ELR (cell line): ENCODE measurements at places on chromosomes 12 and 14.
A peak's percentile ranks its signal among the peaks of the same experiment; 100 is the strongest.

- DNase-seq: peak; percentile 49
Measured at GRCh38 chr14:69260190-69260860, 367 bp downstream of the GALNT16 start.

- DNase-seq: no peak
Measured at GRCh38 chr12:88228720-88229119, 86.6 kb downstream of the TMTC3 start.

DNA sequence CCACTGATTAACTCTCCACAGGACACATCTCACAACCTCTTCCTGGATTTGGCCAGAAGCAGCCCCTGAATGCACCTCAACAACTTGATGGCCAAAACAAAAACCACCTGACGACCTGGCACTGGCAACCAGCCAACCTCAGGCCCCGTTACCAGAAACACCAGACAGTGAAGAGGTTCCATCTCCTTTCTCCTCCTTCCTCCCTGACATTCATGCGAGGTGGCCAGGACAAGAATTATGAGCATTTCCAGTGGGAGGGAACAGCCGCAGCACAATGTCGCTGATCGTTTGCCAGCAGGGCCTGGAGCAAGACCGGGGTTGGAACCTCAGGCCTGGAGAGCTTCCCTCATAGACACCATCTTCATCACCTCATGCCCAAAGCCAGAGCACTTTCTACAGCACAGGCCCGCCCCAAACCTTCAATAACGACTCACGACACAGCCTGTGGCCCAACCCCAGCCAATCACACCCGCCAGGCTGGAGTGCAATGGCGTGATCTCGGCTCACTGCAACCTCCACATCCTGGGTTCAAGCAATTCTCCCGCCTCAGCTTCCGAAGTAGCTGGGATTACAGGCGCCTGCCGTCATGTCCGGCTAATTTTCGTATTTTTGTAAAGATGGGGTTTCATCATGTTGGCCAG lies 48.7 kb downstream of the CCDC88C start:
- no peak for DNase-seq

GRCh38 chr14:74038020-74038859 lies 19.1 kb downstream of the BBOF1 start:
- DNase-seq: peak; percentile 68

- DNase-seq: no peak
Measured at GRCh38 chr12:2640281-2640680, 154.5 kb upstream of the FKBP4 start.

DNA sequence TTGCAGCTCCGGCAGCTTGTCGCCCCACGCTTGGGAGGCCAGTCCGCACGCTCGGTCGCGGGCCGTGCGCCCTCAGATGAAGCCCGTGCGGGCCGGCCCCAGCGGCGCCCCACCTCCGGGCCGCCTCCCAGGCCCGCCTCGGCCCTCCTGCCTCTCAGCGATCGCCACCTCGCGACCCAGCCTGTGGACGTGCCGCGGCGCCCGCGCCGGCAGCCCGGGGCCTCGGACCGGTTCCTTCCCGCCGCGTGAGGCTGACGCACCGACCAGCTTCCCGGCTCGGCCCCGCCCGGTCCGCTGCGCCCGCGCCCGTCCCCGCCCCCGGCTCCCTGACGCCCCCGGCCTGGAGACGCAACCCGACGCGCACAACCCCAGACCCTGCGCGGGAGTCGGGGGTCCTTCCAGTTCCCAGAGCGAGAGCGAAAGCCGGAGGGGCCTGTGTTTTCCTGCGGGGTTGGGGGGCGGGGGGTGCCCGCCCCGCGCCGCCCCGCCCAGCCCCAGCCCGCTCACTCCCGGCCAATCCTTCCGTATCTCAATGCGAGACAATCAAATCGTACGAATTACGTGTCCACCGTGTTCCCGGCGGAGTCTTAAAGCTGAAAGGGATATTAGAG lies at the start of gene ERO1A:
ERO1A (minus strand) TSS at position 78 of the 611 bp plus-strand sequence; CDS start at position 1, 77 bp downstream.
- DNase-seq: peak; percentile 90

GRCh38 chr12:15823360-15824128 lies 34.4 kb upstream of the EPS8 start:
- no peak for DNase-seq

GRCh38 chr14:94337274-94337673 lies 14.1 kb upstream of the SERPINA6 start:
- peak; percentile 70 for DNase-seq

- peak; percentile 49 for DNase-seq
Measured at GRCh38 chr14:74425525-74426201, 347 bp downstream of the SYNDIG1L start.

DNA sequence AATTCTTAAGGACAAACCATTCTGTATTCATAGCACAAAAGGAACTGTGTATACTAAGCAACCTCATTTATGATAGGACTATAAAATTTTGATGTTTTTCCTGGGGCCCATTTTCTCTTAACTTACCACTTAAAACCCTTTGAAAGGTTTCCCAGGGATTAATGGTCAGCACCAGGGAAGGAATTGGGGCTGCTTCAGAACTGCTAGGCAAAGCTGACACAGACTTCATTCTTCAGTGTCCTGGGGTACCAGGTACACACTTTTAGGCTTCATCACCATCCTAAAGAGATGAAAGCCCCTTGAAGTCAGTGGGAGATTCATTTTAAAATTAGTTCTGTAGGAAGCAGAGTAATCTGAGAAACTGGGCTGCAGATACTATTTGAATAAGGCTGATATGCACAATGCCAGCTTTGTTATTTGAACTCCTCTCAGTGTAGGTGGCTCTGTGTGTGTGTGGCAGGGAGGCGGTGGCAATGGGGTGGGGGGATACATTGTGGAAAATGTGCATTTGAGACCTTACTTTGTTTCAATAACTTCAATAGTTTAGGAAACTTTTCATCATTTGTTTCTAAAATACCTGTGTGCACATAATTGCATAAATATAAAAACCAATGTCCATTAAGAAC lies 329.3 kb upstream of the DCN start:
- no peak for DNase-seq

GRCh38 chr12:56317675-56318074 lies 1.9 kb upstream of the CNPY2 start:
- DNase-seq: no peak

DNA sequence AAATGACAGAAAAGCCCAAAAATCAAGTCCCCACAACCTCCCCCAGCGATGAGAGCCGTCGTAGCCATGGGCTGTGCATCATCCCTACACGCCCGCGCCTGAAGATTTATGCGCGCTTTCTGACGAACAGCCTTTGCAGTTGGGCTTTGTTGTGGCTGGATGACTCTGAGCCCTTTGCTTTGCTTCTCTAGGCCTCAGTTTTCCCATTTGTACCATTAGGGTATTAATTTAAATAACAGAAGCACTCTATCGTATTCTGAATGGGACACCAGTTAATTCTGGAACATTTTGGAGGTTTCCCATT lies 24.2 kb downstream of the SFSWAP start:
- no peak for DNase-seq

DNA sequence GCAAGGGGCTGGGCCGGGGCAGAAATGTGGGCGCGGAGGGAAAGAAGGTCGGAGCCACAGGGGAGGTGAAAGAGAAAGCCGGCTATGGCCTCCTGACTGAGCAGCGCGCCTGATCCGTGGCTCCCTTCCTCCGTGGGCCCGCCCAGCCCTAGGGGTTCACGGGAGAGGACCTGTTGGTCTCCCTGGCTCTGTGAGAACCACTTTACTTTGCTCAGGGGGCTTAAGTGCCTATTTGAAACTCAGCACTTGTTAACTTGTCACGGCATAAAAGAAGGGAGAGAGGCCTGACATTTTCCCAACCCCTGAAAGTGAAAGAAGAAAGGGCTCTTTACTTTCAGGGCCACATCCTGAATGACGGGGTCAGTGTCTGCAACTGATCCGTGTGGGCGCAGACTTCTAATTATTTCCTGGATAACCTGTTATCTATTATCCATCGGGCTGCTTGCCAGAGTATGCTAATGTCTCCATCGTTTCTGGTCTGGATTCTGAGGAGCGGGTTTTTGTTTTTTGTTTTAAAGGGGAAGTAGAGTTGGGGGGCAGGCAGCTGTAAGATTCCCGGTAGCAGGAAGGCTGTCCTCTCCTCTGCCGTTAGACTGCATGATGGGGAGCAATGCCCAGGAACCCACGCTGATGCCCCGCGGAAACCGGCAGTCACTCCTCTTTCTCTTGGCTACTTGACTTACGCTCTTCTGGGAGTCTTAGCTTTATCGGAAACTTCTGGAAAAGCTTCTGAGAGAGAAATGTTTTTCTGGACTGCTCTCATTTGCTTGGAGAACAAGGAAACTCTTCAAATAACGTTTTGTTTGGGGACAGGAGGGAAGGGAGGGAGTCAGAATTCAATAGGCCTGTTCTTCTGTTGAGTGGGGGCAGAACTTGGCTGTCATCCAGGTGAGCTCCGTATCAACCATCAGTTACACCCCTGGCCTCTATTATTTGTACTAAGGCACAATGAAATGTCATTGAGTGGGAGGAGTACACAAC lies 127.7 kb upstream of the MAX start:
- peak; percentile 65 for DNase-seq

- no peak for DNase-seq
Measured at GRCh38 chr14:50821510-50822464, 9.2 kb downstream of the NIN start.

GRCh38 chr12:93569301-93569655 lies 3.2 kb upstream of the SOCS2 start:
- DNase-seq: no peak

GRCh38 chr12:131499864-131500190 lies 211.1 kb upstream of the SFSWAP start:
- no peak for DNase-seq

DNA sequence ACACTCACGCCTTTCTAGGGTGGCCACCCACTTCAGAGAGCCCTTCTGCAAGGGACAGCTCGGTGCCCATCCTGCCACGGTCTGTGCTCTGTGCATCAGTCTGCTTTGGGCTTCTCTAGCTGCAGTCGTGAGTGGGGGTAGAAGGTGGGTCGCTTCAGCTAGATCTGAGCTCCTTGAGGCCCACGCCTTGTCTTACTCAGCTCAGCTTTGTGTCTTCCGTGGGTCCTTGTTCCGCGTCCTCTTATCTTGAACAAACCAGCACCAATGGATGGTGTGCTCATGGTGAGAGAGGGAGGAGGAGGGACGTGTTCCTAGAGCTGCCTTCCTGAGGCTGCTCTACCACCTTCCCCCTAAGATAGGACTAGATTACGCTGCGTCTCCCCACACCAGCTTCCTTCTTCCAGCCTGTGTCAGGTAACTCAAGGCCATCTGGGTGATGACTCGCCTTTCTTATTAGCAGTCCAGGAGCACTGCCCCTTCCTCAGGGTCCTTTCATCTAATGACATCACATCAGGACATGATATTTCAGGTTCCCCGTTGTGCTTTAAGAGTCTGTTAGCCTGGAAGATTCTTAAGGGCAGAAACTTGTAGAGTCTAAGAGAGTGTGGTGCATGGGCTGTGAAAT lies 118.8 kb downstream of the TSPAN9 start:
- no peak for DNase-seq

GRCh38 chr14:75452900-75453816 lies 25.3 kb downstream of the JDP2 start:
- peak; percentile 91 for DNase-seq
